ENCODE measurements at places on chromosomes 6 and 20.

DNA sequence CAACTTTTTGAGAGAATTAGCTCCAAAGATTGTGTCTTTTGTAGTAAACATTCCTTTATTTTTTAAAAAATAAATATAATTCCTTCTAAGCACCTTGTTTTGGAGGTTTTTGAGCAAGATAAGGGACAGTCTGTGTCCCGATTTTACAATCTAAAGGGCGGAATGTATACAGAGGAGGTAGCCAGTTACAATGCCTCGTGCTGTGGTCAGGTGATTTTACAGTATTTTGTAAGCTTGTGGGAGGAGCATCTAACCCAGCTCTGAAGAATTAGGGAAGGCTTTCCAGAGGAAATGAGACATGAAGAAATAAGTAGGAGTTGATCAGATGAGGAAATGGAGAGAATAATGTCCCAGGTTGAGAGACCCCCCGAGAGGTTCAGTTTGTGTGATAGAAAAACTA lies 1.3 kb downstream of the HINT3 start:
- DNase-seq = no peak

DNA sequence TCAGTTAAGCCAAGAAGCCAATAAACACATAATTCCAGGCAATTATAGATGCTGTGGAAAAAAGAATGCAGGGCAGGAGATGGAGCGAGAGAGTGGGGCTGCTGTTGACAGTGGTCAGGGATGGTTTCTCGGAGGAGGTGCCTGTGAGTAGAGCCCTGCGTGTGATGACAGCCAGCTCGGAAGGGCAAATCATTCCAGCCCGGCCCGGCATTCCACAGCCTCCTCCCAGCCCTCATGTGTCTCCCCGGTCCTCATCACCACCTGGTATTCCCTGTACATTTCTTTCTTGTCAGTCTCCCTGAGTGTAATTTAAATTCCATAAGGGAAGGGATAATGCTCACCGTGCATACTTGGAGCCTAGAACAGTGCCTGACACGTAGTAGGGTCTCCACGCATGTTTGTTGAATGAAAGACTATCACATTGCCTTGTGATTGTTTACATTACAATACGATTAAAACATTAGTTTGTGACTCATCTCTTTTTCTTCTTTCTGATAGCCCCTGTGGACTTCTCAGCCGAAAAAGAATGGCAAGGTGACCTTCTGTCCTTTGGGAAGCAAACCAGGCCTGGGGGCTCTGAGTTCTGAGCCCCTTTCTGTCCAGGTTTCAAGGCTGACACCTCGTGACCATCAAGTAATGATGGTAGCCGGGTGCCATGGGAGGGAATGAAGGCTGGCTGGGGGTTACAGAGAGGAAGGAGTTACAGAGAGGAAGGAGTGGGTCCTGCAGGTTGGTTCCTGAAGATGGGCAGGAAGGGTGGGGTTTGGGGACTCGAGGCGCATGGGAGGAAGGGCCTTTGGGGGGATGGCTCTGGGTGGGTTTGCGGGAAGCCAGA lies 379.5 kb upstream of the SULF2 start:
- DNase-seq = no peak

GRCh38 chr6:84018453-84019061 lies 15.0 kb upstream of the MRAP2 start:
- no peak for DNase-seq

DNA sequence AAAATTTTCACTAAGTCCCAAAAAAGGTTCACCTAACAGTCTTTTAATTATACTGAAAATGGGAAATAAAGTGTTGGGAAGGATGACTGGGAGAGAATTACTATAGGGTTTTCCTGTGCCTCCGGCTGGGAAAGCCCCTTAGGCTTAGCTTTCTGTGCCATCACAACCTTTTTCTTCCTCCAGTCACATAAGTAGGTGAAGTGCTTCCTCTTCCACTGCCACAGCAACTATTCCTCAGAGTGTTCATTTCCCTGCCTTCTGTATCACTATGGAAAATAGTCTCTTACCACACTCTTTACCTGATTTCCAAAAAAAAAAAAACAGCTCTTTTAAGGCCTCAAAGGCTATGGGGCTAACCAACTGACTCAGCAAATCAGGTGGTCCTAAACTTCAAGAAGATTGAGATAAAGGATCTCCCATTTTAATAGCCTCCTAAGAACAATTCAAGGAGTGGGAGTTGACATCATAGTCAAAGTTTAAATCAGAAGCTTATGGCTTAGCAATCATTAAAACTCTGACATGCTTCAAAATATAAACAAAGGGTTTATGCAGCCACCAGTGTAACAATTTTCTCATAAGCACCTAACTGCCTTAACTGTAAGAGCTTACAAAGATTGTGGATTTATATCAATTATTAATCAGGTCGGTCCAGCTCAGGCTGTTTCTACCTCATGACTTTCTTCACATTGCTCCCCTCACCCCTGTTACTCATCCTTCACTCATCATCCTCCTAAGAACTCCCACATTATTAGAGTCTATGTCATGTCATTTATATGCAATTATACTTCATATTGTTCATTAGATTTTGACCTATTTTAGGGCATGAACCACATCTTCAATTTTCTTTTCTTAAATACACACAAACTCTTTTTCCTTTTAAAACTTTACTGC lies 95.3 kb downstream of the RNGTT start:
- peak; percentile 72 for DNase-seq

GRCh38 chr6:170237999-170238740 lies 52.7 kb downstream of the DLL1 start:
- DNase-seq = no peak

DNA sequence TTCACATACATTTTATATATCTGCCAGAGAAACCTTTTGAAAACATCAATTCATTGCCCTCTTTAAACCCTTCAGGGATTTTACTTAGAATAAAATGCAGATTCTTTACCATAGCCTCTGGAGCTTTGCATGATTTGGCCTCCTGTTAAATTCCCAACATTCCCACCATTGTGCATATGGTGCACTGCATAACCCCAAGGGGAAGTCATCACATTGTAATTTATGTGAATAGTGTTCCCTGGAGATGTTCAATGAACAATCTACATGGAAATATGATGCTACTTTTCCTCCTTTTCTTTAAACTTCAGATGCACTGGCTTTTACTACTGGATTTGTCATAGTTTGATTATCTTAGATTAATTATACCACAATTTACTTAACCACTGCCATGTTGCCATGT lies 94.7 kb downstream of the PHF3 start:
- DNase-seq = peak; percentile 61

GRCh38 chr20:47309806-47310426 lies 46.6 kb downstream of the ZMYND8 start:
- no peak for DNase-seq

GRCh38 chr20:11675920-11676629 lies 241.6 kb upstream of the BTBD3 start:
- DNase-seq = no peak

DNA sequence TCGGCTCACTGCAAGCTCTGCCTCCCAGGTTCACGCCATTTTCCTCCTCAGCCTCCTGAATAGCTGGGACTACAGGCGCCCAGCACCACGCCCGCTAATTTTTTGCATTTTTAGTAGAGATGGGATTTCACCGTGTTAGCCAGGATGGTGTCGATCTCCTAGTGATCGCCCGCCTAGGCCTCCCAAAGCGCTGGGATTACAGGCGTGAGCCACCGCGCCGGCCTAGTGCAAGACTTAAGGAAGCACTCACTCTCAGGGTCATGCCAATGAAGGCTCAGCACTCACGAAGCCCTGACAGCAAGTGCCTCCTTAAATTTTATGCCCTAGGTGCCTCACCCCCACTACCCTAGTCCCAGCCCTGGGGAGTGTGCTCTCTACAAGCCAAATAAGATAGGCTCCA lies 4.7 kb upstream of the DOK5 start:
- no peak for DNase-seq
